T-helper 17 cell (primary cell): ENCODE measurements at places on chromosomes 12 and 14.

DNA sequence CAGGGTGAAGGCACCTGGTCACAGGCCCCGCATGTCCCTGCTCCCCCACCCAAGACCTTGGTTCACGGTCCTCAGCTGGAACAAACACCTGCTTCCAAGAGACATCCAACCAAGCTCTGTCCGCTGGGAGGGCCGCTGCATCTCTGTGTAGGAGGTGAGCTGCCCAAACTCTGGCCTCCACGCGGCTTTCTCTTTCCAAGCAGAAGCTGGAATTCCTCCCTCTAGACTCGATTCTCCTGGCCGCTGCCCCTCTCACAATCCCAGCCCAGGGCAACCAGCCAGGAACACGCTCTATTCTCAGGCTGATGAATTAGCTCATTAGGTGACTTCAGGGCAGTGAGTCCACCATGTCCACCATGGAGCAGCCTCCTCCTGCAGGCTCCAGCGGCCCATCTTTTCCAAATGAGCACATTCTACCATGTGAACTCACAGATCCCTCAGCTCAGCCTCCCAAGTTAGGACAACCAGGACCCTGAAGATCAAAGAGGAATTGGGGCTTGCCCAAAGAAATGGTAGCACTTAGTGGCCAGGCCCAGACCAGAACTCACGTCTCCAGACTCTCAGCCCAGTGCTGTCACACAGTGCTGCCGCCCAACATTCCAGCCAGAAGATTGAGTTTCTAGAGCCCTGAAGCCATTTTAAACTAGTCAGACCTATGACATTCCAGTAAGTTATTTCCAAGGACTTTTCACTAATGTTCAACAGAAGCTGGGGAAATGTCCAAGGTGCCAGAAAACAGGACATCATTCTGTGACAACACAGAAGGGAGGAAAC lies 146.6 kb downstream of the ANO2 start:
- no peak for DNase-seq

GRCh38 chr14:63542231-63542999 lies 762 bp downstream of the PPP2R5E start:
- no peak for DNase-seq

- no peak for DNase-seq
These were observed 19.9 kb downstream of the PRPF39 start for GRCh38 chr14:45103806-45104205.

GRCh38 chr12:47954467-47955045 lies 8.8 kb upstream of the TMEM106C start:
- DNase-seq, result no peak

GRCh38 chr12:115584156-115584555 lies 693.3 kb downstream of the MED13L start:
- DNase-seq, result no peak

GRCh38 chr12:3233797-3234196 lies 156.6 kb downstream of the TSPAN9 start:
- DNase-seq, result no peak

DNA sequence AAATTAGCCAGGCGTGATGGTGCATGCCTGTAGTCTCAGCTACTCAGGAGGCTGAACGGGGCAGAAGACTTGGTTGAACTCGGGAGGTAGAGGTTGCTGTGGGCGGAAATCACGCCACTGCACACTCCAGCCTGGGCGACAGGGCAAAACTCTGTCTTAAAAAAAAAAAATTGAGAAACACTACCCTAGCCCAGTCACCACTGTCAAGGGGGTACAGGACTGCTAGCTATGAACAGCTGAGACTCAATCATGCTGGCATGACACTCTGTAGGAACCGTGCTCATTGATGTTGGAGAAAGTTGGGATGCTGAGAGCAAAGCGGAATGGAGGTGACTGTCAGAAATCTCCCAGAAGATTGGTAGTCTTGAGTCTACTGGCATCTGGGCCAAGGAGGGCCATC lies 58.2 kb upstream of the STON2 start:
- DNase-seq, result no peak

DNA sequence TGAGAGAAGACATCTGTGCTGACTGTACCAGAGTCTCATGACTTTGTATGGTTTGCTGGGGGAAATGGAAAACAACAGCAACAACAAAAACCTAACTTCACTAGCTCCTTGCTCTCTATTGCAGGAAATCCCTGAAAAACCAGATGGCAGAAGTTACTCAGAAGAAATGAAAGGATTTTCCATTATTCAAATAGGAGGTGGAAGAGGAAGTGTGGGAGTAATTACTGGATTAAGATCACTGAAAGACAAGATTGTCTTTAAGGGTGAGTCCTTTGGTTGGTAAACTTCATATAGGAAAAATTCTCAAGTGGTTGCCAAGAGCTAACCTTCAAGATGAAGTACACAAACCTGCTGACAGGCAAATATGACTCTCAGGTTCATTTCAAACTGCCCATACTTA lies 391.9 kb upstream of the ATP2B1 start:
- DNase-seq, result no peak

DNA sequence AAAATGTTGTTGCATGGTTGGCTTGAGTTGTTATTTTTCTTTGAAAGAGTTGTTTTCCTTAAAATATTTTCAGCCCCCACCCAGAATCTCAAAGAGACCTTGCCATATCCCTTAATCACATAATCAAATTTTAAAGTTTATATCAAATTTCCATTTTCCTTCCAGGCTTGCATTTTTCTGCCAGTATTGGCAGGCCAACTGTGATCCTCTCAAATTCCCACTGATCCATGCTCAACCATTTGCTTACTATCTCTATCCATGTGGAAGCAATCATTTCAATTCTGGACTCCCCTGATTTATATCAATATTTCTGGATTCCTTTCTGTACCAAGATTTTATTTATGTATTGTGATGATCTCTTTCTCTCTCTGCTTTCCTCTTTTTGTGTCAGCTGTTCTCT lies 64.2 kb upstream of the PYGL start:
- no peak for DNase-seq

DNA sequence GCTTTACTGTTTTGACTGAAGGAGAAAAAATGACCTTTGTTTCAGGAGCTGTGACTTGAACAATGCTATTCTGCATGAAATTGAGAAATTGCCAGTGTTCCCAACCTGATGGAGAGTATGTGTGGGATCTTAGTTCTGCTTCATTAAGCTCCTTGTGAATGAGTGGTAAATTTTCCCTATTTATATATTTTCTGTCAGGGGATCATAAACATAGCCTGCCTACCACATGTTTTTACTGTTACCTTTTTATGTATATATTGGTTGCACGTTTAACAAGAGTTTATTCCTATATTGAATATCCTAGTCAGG lies 271.7 kb downstream of the PDZRN4 start:
- DNase-seq, result no peak

- no peak for DNase-seq
These were observed 146.7 kb downstream of the DYRK2 start for GRCh38 chr12:67795236-67795635.

DNA sequence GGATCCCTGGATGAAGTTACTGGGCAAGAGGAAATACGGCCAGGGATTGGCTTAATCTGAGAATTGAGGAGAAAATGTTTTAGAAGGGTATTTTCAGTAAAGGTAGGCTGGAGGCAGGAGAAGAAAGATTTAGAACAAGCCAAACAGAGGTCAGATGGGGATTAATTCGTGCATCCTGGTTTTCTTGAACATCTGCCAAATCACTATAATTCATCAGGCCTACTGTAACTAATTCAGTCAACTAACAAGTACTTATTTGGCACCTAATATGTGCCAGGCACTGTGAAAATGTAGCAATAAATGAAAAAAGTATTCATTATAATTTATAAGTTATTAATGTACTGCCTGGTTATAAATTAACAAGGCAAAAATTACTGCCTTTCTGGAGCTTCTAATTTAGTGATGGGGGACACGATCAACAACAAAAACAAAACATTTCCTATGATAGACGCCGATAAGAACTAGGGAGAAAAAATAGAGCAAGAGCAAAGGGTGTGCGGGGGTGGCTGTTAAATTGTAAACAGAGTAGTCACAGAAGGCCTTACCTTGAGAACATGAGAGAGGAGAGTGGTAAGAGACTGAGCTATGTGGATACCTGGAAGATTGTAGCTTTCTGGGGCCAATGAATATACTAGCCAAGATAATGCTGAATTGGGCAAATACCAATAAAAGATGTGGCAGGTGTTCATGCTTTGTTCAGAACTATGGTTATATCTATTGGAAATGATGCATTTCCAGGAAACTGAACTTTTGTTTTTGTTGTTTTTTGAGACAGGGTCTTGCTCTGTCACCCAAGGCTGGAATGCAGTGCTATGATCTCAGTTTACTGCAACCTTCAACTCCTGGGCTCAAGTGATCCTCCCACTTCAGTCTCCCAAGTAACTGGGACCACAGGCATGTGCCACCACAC lies 34.0 kb downstream of the DUSP16 start:
- DNase-seq, result no peak

DNA sequence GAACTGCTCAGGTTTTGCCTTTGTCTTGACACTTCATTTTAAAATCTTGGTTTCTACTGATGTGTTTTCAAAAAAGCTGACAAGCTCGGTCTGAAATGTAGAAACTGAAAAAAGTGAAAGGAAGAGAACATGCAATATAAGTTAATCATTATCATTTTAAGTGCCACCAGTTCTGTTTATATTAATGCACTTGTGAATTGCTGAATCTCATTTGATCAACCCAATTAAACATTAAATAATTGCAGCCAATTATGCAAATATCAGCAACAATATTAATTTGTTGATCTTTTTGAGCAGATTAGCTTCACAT lies 133.8 kb downstream of the BCAT1 start:
- DNase-seq, result no peak

DNA sequence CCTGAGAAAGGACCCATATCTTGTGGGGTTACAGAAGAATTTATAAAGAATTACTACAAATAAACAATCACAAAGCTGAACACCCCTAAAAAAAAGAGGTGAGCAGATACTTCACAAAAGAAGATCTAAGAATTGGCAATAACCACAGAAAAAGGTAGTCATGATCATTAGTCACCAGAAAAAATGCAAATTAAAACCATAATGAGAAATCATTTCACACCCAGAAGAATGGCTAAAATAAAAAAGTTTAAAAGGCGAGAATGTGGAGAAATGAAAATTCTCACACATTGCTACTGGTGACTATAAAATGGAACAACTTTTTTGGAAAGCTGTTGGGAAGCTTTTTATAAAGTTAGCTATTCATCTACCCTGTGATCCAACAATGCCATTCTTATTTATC lies 208.2 kb upstream of the GARIN6 start:
- no peak for DNase-seq

- DNase-seq, result no peak
These were observed 21.8 kb downstream of the SLC15A4 start for GRCh38 chr12:128801879-128802391.

GRCh38 chr14:89933002-89933401 lies 21.5 kb downstream of the EFCAB11 start:
- no peak for DNase-seq

DNA sequence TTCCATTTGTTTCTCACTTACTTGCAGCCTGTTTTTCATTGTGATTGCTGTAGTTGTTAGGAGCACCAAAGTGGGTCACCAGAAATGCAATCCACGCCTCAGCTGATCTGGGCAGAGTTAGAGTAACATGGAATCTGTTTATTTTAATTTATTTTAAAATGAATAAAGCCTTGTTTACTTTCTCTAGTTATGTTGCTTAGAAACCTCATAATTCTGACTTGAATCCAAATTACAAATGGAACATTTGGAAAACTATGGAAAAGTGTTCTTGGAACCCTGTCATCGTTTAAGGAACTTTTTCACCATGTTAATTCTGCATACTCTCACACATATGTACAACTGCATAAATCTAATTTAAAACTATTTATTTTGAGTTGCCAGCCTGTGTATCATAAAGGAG lies 92.2 kb upstream of the DAAM1 start:
- DNase-seq, result no peak

DNA sequence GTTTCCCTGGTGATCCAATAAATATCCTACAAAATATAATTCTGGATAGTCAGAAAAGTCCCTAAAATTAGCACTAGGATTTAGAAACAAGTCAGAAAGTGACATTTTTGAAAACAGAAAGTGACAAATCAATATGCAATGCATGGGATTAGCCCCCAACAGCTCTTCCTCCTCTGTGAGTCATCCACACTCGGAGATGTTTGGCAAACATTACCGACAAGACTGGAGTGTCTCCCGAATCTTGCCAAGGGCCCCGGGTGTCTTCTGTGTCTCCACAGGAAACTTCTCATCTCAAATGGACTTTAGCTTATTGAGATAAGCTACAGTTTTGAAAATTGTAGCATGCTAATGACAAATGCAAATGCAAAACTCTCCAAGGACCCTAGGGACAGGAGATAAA lies 398.9 kb upstream of the CCDC196 start:
- DNase-seq, result no peak

- DNase-seq, result peak; percentile 42
These were observed 37.3 kb upstream of the RCOR1 start for GRCh38 chr14:102554821-102555819.

DNA sequence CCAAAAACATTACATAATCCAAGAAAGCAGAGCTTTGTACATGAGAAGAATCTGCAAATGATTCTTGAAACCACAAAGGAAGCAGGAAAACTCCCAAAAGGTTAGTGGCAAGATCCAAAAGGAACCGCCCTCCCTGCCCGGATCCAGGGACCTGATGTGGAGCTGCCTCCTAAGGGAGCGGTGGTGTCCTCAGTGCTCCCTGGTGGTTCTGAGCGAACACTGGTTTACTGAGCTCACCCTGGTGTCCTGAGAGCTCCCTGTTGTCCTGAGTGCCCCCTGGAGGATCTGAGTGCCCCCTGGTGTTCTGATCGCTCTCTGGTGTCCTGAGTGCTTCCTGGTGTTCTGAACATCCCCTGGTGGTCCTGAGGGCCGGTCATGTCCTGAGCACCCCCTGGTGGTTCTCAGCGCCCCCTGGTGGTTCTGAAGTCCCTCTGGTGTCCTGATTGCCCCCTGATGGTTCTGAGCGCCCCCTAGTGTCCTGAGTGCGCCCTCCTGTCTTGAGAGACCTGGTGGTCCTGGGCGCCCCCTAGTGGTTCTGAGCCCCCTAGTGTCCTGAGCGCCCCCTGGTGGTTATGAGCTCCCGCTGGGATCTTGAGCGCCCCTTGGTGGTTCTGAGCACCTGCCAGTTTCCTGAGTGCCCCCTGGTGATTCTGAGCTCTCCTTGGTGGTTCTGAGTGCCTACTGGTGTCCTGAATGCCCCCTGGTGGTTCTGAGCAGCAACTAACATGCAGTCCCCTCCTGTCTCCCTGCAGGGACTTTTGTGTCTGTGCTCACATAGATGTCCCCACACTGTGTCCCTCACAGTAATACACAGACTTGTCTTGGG lies 891.1 kb downstream of the TMEM121 start:
- DNase-seq, result peak; percentile 82
